ENCODE measurements at places on chromosomes 13 and 19.

- DNase-seq = no peak
Measured at GRCh38 chr19:46621191-46622117, 3.4 kb downstream of the PTGIR start.

GRCh38 chr19:16893686-16893989, 4.8 kb downstream of the F2RL3 start:
- DNase-seq = no peak

- DNase-seq = no peak
Measured at GRCh38 chr19:3115916-3116602, 19.8 kb upstream of the GNA15 start.

GRCh38 chr13:27194209-27194608, 22.6 kb upstream of the USP12 start:
- DNase-seq = no peak

DNA sequence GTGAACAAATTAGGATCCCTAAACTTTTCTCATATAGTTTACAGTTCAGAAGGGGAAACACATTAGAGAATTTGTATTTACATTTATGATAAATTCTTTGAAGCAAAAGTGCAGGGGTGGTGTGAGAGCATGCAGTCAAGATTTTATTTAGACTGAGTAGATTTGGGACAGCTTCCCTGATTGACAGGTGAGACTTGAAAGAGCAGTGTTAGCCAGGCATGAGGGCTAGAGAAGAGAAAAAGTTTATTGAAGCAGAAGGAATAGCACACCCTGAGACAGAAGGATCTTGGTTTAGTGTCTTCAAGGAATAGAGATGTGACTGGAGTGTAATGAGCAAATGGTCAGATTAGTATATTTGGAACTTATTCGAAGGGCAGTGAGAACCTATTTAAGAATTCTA, 50.5 kb downstream of the PDS5B start:
- DNase-seq = no peak

DNA sequence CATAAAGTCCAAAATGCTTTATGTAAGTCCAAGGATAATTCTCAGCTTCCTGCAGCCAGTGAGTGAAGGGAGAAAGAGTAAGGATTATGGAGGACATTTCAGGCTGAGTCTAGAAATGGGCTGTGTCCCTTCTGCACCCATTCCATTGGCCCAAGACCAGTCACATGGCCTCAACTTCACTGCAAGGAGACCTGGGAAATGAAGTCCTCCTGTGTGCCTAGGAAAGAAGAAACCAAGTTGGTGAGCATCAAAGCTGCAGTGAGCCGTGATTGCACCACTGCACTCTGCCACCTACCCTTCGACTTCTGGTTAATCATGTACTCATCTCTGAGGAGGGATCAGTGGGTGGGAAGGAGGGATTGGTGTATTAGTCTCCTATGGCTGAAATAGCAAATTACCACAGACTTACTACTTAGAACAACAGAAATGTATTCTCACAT, 3.6 kb upstream of the CD37 start:
- no peak for DNase-seq

DNA sequence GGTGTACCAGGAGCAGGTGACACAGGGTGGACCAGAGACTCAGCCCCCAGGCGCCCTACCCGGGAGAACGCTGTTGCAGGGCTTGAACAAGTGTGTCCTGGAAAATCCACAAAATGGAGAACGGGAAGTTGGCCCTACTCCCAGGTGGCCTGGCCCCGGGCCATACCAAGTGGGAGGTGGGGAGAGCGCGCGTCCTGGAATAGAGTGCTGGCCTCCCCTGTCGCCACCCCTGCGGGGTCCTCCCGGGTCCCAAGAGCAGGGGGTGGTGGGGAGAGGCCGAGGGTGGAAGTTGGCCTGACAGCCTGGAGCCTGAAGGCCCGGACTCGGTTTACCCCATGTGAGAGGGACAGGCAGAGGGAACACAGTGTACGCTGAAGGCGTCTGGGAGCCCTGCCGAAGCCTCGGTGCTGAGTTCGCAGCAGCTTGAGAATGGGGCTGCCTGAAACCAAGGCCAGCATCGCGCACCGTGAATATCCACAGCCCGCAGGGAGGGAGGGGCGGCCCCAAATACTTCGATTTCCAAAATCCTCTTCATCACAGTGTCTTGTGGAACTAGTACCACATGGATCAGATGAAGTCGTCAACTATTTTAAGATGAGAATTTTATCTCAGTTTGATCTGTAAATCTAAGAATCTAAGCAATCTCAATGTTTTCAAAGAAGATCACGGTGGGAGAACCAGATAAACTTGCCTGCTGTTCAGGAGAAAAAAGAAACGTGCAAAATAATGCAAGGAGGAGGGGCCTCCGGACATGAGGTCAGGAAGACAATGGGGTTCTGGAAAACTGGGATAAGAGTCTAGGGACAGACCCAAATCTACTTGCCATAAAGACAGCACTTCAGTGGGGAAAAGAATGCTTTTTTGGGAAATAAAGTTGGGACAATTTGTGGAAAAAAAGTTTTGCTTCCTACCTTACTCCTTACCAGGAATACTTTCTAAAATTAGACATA, 10.4 kb upstream of the KLF16 start:
- no peak for DNase-seq

DNA sequence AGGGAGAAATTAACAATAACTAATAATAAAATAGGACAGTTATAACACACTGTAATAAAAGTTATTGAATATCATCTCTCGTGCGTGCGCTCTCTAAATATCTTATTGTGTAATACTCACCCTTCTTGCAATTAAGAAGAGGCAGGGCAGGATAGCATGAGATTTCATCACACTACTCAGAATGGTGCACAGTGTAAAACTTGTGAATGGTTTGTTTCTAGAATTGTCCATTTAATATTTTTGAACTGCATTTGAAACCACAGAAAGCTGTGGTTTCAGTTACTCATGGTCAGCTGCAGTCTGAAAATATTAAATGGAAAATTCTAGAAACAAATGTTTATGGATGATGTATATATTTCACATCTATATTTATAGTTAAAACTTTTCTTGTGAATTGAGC, 161.1 kb downstream of the DCT start:
- no peak for DNase-seq

DNA sequence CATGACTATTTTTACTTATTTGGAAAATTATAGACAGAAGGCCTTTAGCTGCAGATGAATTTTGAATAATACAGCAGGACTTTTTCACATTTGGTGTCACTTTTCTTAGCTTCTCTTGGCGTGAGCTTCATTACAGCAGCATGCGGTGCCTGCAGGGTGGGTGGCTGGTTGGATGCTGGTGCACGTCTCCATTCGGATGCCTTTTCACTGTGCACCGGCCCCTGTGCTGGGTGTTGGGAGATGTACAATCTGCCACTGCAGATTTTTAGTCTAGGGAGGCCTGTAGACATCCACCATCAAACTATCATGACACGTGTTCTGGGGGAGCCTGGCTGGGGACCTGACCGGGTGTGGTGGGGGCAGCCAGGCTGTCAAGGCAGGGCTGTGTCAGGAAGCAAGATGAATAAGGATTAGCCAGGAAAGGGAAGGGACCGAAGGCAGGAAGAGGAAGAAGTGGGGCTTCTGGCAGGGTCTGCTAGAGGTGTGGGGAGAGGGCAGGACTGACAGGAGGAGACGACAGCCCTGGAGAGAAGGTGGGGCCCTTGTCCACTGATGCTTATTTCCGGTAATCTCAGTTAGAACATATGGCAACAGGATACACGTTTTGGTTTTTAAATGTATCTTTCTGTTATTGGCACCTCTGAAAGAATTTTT, 88.8 kb downstream of the ARHGEF7 start:
- no peak for DNase-seq

DNA sequence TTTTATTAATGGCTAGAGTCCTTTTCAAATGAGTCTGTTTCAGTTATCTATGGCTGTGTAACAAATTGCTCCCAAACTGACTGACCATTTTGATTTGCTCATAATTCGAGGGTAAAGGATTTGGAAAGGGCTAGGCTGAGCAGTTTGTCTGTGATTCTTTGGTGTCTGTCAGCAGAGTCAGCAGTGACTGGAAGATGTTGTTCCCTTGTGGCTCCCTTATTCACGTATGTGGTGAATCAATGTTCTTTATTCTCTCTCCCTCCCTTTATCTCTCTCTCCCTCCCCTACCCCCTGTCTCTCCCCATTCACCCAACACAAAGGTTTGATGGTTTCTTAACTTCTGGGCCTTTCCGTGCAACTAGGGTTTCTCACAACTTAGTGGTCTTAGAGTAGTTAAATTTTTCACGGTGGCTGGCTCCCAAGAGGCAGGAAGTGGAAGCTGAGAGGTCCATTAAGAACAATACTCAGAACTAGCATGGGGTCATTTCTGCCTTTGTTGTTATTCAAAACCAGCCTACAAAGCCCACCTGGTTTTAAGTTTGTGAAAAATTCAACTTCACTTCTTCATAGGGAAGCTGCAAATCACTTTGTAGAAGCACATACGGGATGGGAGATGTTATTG, 772.5 kb upstream of the SLITRK1 start:
- DNase-seq = no peak

- DNase-seq = no peak
Measured at GRCh38 chr13:79455331-79455730, 25.6 kb upstream of the NDFIP2 start.

DNA sequence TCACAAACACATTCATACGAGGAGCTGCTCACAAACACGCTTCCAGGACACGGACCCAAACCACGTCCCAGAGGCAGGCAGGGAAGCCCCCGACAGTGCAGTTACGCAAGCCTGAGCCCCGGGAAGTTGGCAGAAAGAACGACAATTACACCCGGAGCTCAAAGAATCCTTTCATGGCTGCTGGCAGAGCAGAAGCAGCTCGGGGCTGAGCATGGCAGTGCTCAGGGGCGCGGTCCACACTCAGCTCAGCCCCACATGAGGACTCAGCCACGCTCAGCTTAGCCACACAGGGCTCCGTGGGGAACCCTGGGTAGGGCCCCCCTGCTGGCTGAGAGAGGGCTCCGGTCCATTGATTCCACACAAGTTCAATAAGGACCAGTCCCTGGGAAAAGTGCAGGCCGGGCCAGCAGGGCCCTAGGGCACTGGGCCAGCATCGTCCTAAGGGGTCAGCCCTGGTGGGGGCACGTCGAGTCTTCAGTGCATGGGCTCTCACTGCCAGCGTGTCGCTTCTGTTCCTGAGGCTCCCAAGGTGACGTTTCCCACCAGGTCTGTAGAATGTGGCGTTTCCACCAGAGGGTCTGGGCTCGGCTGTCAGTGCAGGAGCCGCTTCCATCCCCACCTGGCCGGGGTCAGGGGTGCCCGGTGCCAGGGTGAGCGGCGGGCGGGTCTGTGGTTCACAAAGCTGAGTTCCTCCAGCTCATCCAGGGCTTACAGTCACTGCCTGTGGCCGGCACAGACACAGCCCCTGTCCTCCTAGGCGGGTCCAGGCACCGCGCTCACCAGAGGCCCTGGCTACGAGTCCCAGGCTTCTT, 23.1 kb downstream of the GAS6 start:
- no peak for DNase-seq

GRCh38 chr13:112859817-112860190, 109.2 kb upstream of the MCF2L start:
- DNase-seq = no peak

DNA sequence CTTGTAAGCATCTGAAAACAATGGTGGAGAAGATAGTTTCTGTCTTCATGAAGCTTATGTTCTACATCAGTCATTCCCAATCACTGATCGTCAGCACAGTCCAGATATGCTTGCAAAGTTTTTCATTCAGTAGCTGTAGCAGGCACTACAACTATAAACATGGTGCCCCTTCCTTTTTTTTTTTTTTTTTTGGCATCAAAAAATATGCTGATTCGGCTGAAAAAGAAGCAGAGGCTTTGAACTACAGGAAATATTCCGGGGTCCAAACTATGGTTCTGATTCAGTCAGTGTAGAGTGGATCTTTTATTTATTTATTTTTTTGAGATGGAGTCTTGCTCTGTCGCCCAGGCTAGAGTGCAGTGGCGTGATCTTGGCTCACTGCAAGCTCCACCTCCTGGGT, 414.4 kb downstream of the OLFM4 start:
- DNase-seq = no peak

DNA sequence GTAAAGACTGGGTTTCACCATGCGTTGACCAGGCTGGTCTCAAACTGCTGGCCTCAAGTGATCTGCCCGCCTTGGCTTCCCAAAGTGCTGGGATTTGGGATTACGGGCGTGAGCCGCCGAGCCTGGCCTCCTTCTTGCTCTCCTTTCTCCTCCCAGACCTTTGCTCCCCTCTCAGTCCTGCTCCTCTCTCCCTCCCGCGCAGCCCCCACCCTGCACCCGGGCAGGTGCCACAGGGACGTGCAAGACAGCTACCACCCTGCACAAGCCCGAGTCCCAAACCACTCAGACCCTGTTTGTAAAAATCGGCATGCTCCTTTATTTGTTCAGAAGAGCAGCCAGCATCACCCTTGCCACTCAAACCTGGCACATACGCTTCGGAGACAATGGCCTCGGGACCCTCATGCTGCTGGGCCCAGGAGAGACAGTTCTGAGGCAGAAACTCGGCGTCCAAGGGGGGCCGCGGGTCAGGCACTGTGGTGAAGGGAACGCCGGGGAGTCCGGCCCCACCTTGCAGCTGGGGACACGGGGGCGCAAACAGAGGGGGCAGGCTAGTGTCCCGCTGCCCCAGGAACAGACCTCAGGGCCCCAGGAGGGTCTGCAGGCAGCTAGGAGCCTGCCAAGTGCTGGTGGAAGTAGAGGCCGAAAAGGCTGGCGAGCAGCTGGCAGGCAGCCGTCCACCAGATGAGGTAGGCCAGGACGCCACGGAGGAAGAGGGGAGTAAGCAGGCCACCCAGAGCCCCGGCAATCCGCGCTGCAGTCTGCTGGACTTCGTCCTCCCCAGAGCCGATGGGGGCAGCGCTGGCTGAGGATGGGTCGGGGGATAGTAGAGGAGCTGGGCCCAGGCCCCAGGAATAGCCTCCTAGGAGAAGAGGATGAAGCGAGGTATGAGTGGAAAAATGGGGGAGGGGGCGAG, 18.7 kb downstream of the TMEM161A start:
- DNase-seq = no peak

DNA sequence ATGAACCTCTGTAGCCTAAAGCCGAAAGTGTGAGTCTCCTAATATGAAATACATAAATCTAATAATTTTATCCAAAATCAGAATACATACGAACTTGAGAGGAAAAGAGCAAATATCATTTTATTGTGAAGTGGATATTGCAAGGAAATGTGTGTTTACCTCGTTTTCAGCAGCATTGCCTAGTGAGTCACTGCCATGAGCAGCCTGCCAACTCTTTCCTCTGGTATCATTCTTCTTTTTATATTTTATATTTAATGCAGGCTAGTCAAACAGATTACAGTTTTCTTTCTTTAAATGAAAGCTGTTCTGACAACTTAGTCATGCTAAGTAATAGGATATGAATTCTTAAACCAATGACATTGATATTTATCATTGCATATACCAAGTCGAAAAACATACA, 44.2 kb downstream of the EDNRB start:
- DNase-seq = no peak

Measured in esophagus squamous epithelium (tissue), 5 donors.